Esophagus squamous epithelium (tissue), 5 donors: ENCODE measurements at places on chromosomes 7 and 10.

DNA sequence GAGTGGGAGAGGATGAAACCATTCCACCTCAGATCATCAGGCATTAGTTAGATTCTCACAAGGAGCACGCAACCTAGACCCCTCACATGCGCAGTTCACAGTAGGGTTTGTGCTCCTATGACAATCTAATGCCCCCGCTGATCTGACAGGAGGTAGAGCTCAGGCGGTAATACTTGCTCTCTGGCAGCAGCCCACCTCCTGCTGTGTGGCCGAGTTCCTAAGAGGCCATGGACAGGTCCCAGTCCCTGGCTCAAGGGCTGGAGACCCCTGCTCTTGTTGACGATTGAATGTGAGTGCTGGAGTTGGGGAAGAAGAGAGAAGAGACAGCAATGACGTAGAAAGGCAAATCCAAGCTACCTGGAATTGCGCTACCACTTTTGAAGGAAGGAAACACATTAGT lies 267.2 kb downstream of the TFEC start:
- DNase-seq = no peak
- H3K27me3 ChIP-seq = no peaks in the 10 kb centered on the region

GRCh38 chr10:106111246-106111645 lies 1053.3 kb downstream of the SORCS1 start:
- no peak for DNase-seq
- H3K36me3 ChIP-seq = no peaks in the 10 kb centered on the region
- no peaks in the 10 kb centered on the region for H3K4me1 ChIP-seq
- H3K27ac ChIP-seq = no peak overlapping the region

DNA sequence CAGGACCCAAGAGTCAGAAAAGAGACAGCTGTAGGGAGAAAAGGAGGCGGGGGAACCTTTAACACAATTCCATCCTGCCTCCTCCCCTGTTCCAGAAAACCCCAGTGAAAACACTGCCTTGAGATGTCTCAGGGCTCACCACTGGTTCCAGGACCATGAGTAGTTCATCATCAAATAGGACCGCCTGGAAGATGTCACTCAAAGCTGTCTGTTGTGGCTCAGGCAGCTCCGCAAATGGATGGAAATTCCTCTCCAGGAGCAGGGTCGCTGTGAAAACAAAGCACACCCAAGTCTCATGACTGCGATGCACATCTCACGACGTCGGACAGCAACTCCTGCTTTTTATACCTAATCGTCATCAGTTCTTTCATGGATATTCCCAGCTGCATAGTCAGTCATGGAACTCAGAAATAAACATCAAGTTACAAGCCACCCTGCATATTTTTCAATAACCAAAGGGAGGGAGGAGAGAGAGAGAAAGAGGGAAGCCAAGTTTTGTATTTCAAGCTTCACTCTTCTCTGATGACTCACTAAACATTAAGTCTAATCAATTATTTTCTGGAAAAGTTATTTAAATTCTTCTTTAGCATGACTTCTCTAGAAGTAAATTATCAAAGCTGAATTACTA lies 49.2 kb downstream of the GSDME start:
- no peak overlapping the region for H3K27ac ChIP-seq
- H3K4me3 ChIP-seq = no peak overlapping the region
- no peaks in the 10 kb centered on the region for H3K27me3 ChIP-seq
- H3K36me3 ChIP-seq = no peaks in the 10 kb centered on the region

DNA sequence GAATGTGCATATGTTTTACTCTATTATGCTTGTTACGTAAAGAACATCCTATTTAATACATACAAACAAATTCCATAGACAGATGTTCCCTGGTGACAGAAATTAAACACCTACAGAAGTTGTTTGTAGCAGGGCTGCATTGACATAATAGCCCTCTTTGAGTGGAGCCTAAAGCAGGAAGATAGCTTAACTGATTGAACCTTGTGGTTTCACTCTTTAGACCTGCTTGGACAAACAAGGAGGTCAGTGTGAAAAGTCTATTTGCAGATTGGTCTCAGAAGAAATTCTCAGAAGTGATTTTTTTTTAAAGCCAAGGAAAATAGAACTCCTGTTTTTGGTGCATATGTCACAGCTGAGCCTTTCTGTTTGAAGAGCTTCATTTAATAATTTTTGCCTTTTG lies 121.3 kb downstream of the PPP1R9A start:
- no peaks in the 10 kb centered on the region for H3K4me1 ChIP-seq
- no peak overlapping the region for H3K4me3 ChIP-seq
- H3K27me3 ChIP-seq = no peaks in the 10 kb centered on the region

- no peaks in the 10 kb centered on the region for H3K36me3 ChIP-seq
- H3K4me1 ChIP-seq = peaks cover 11% of the 10 kb centered on the region
- H3K27ac ChIP-seq = no peak overlapping the region
- peak overlapping the region; percentile 77 for H3K4me3 ChIP-seq
Observed at GRCh38 chr10:100348389-100348927, 1.4 kb downstream of the SCD start.

GRCh38 chr7:120973849-120974248 lies 14.7 kb upstream of the CPED1 start:
- no peaks in the 10 kb centered on the region for H3K4me1 ChIP-seq
- no peak overlapping the region for H3K27ac ChIP-seq
- no peaks in the 10 kb centered on the region for H3K36me3 ChIP-seq
- DNase-seq = no peak
- H3K4me3 ChIP-seq = no peak overlapping the region

- no peak overlapping the region for H3K27ac ChIP-seq
- H3K4me1 ChIP-seq = no peaks in the 10 kb centered on the region
- no peak for DNase-seq
- H3K4me3 ChIP-seq = no peak overlapping the region
- H3K36me3 ChIP-seq = no peaks in the 10 kb centered on the region
Observed at GRCh38 chr10:75319274-75319673, 82.3 kb downstream of the ZNF503 start.

GRCh38 chr10:125689955-125690569 lies 7.1 kb upstream of the TEX36 start:
- H3K4me3 ChIP-seq = no peak overlapping the region
- no peaks in the 10 kb centered on the region for H3K27me3 ChIP-seq
- peaks cover 6% of the 10 kb centered on the region for H3K4me1 ChIP-seq
- no peaks in the 10 kb centered on the region for H3K36me3 ChIP-seq
- no peak for DNase-seq

DNA sequence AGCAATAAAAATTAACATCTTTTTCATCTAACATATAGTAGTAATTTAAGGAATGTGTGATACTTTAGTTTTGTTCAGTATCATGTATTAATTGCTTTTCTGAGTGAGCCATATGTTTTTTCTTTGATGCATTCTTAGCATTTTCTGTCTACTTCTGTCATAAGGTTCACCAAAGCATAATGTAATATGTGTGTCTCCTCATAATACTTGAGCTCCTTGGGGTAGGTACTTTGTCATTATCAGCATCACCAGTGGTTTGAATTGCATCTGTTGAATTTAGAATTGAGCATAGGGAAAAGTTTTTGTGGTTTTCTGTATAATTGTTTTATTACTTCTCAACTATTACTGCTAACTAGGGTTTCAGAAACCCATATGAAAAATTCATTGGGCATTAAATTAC lies 26.5 kb downstream of the VPS50 start:
- H3K27me3 ChIP-seq = no peaks in the 10 kb centered on the region
- H3K27ac ChIP-seq = no peak overlapping the region
- H3K4me3 ChIP-seq = no peak overlapping the region
- H3K4me1 ChIP-seq = no peaks in the 10 kb centered on the region
- no peak for DNase-seq

DNA sequence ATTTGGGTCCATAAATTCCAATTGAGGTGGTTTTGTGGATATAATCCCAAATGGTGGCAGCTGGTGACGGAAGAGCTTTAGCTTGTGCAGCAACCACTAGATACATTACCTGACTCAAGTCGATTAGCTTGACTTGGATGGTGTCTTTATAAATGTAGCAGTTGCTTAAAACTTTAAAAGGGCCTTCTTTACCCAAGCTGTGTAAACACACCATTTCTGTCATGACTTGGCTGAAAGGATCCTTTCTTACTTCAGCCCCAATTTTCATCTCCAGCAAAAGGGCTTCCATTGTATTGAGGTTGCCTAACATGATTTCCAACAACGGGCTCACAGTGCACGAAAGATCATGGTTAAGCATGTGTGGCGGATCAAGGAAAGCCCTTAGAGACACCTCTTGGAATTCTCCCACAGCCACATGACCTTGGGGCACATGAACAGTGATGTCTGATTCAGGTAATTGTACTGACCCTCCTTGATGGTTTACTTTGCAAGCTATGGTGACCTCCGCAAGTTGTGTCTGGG lies 57.9 kb downstream of the MACC1 start:
- H3K4me1 ChIP-seq = no peaks in the 10 kb centered on the region
- H3K4me3 ChIP-seq = no peak overlapping the region
- DNase-seq = no peak
- no peaks in the 10 kb centered on the region for H3K27me3 ChIP-seq

DNA sequence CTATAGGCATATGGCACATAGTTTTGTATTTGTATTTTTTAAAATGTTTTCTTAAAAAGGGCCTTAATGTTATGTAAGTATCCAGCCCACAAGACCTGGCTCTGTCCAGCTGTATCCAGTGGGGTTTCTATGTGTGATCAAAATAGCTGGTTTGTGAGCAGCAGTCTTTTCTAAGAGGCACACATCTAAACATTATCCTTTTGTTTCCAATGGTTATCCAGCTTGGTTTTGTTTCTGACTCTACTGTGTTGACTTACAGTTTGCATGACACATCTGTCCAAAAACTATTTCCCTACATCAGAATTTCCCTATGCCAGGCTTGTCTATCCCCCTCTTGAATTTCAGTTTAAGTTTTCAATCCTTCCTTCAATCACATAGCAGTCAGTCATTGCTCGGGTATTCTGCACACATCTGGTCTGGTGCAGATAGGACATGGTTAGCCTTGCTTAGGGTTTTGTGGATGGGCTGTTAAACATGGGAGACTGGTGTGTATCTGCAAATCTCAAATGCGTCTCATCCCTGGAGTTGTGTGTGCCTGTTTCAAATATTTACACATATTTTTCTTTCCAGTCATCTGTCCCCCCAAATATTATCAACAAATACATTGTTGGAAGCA lies 104.2 kb downstream of the SAMD9 start:
- H3K4me3 ChIP-seq = no peak overlapping the region
- H3K27ac ChIP-seq = no peak overlapping the region
- peaks cover 3% of the 10 kb centered on the region for H3K4me1 ChIP-seq

GRCh38 chr10:28479425-28479865 lies 53.5 kb upstream of the WAC start:
- H3K4me3 ChIP-seq = no peak overlapping the region
- no peaks in the 10 kb centered on the region for H3K36me3 ChIP-seq

DNA sequence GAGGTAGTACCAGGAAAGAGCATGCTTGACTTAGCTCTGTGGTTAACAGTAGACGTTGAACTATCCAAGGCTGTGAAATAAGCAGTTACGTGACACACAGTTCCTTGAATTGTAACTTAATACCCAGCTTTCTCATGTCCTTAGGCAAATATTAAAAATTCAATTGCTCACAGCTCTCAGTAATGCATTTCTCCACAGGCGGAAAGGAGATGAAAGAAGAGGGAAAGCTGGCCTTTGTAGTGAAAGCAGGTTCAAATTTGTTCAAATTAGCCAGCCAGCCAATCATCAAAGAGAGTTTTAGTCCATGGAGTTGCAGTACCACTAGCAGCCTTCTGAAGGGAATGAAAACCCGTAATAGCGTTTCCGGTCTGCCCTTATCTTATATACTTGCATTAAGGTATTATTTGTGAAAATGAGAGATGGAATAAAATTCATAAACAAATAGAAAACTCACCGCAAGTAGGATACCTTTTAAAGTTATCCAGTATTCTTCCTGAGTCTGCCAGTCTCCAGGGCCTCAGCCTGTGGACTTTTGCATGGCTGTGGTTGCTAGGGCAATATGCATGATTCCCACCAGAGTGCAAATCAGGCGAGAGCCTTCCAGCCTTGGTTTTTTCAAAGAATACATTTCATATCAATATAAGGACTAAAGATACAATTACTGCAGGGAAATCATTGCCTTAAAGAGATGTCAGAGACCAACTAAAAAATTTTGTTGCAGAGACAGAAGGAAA lies 795.5 kb downstream of the TNS3 start:
- H3K27me3 ChIP-seq = no peaks in the 10 kb centered on the region
- H3K27ac ChIP-seq = no peak overlapping the region
- DNase-seq = no peak
- peaks cover 10% of the 10 kb centered on the region for H3K4me1 ChIP-seq
- no peaks in the 10 kb centered on the region for H3K36me3 ChIP-seq

GRCh38 chr10:4512671-4513240 lies 313.3 kb upstream of the AKR1E2 start:
- H3K4me3 ChIP-seq = no peak overlapping the region
- DNase-seq = no peak
- peaks cover 4% of the 10 kb centered on the region for H3K4me1 ChIP-seq

DNA sequence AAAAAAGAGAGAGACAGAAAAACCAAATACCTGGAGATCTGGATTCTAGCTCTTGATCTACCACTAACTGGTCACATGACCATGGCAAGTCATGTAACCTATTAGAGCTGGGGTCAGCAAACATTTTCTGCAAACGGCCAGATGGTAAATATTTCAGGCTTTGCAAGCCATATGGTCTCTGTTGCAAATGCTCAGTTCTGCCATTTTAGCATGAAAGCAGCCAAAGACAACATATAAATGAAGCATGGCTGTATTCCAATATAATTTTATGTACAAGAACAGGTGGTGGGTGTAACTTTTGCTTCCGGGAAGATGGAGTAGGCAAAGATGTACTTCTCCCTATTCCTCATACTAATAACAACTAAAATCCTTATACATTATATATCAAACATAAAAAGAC lies 6.7 kb downstream of the FRA10AC1 start:
- no peak for DNase-seq

DNA sequence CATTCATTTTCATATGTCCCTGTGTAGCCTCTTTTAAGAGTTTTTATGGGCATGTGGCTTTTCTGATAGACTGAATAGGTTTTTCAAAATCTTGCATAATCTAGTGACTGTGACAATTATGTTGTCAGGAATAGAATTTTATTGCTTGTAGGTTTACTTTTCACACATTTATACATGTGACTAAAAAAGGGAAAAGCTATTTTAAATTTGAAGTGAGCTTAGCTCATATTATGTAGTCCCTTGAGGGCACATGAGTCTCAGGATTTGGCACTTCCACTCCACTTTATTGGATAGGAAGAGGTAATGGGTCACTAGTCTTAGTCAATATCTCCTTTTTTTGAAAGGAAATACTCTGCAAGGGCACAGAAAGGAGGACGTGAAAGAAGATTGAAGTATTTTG lies 247.3 kb downstream of the SUGCT start:
- DNase-seq = no peak
- H3K4me1 ChIP-seq = no peaks in the 10 kb centered on the region
- no peak overlapping the region for H3K4me3 ChIP-seq
- H3K36me3 ChIP-seq = no peaks in the 10 kb centered on the region
- H3K27me3 ChIP-seq = no peaks in the 10 kb centered on the region

GRCh38 chr7:119090851-119091250 lies 866.3 kb downstream of the ANKRD7 start:
- H3K27me3 ChIP-seq = no peaks in the 10 kb centered on the region
- H3K27ac ChIP-seq = no peak overlapping the region
- no peaks in the 10 kb centered on the region for H3K4me1 ChIP-seq
